ENCODE measurements at places on chromosomes 1 and 21.

DNA sequence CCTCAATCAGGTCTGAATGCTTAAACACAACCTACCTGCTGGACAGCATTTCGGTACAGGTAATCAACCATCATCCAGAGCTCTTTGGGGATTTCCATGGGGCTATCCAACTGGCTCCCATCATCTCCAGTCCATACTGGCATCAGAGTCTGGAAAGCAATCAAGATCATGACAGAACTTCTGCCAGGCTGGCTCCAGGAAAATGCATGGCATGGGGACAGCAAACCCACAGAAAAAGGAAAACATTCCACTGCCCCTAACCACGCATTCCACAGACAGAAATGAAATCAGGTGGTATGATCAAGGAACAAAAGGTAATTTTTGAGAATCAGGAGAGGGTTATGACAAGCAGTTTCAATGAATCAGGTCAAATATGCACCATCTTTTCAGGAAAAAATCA, 9.1 kb upstream of the MTF1 start:
- DNase-seq, result no peak

GRCh38 chr1:246959944-246960693, 28.4 kb upstream of the AHCTF1 start:
- no peak for DNase-seq

GRCh38 chr1:68191717-68192116, 40.6 kb downstream of the WLS start:
- no peak for DNase-seq

GRCh38 chr1:164576291-164577271, 17.6 kb downstream of the PBX1 start:
- DNase-seq, result no peak

DNA sequence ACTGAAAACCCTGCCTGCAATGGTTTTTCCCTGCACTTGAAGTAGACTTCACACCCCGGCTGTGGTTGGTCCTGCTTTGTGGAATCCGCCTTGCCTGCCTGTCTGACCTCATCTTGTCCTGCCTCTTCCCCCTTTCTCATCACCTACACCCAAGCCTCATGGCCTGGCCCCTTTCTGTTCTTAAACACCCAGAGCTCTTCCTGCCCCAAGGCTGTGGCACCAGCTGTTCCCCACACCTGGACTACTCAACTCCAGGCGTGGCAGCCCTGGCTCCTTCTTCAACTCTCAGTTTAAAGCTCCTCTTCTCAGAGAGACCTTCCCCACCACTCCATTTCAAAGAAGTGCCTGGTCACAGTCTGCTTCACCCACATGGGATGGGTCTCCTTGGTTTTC, 27.0 kb downstream of the KIAA1614 start:
- no peak for DNase-seq

GRCh38 chr21:42568376-42568775, 54.7 kb downstream of the SLC37A1 start:
- no peak for DNase-seq

DNA sequence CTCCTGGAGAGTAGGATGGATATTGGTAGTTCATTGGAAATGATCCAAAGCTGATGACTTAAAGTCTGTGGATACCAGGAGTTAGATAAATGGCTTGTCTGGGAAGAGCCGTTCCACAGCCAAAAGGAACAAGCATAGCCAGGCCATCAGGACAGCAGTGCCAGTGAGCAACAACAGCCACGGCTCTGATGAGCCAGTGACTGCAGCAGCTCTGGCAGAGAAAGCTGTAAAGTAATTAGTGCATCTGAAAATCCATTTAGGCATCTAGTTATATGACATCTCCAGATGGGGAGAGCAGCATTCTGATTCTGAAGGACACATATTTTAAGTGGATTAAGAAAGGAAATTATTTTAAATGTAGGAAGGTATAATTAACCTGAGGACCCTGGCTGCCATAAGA, 256.2 kb upstream of the PLXNA2 start:
- no peak for DNase-seq

GRCh38 chr1:211729238-211729637, 53.8 kb upstream of the NEK2 start:
- no peak for DNase-seq

- no peak for DNase-seq
These were observed 749 bp downstream of the FAM163A start for GRCh38 chr1:179743679-179744400.

- no peak for DNase-seq
These were observed 4.2 kb downstream of the FMO1 start for GRCh38 chr1:171252482-171252881.

DNA sequence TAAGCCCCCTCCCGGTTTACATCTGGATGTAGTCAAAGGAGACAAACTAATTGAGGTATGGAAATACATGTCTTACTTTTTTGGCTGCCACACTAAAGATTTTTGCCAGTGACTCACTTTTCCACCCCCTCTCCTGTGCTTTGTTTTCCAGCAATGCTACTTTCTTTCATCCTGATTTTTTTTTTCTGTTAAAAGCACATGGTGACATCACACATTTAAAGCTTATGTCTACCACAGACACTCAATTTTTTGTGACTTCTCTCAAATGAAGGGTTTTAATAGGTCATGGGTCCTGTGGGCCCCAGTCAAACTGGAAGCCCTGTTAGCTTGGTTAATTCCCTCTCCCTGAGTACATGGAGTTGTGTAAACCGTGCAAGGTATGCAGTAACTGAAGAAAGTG, 2.2 kb downstream of the PPP1R8 start:
- no peak for DNase-seq

- DNase-seq, result no peak
These were observed 35.1 kb upstream of the EYA3 start for GRCh38 chr1:28123461-28123961.

GRCh38 chr1:196861429-196861828, 26.4 kb upstream of the CFHR4 start:
- DNase-seq, result no peak

DNA sequence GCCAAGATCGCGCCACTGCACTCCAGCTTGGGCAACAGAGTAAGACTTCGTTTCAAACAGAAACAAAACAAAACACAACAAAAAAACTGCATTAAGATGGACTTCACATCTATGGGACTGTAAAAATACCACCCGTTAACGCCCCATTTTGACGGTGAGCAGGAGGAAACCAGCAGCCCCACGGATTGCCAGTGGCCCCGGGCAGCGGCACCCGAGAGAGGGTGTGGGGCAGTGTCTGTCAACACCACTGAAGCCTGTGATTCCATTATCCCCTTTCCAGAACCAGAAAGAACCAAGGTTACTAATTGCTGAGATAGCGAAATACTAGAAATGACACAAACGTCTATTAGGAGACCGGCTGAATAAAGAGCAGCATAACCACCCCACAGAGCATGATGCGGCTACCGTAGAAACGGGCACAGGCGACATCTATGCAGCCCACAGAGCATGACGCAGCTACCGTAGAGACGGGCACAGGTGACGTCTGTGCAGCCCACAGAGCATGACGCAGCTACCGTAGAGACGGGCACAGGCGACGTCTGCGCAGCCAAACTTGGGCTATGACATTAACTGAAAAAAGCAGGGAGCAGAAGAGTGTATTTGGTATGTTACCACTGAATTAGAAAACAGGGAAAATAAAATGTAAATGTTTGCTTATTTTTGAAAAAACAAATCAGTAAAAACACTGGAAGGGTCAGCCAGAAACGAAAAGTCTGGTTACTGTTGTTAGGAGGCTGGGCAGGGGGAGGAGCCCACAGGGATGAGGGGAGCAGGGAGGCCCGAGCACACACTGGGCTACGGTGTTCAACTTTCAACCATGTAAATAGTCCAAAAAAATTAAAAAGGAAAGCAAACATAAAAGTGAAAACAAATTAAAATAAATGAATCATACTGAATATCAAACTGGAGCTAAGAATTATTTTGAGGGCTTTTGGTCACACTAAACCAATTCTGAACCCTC, 96.5 kb downstream of the NPHP4 start:
- DNase-seq, result no peak

DNA sequence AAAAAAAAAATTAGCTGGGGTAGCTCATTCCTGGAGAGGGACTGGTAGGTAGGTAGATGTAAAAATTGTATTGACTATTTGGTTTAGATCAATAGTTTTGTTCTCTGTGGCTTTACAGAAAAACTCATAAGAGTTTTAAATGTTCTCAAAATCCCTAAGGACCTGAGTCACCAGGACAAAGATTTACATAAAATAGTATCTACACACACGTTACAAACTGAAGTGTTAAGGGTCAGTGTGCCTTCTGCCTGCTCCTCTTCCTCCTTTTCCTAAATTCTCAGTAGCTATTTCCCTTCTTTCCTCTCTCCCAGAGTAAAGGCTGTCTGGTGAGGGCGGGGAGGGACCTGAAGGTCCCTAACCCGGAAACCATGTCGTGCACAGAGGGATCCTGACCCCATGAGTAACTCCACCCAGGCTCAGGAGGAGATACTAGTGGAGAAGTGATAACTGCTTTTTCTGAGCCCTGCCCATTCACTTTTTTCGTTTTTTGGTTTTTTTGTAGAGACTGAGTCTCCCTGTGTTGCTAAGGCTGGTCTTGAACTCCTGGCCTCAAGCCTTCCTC, 8.1 kb downstream of the PLEKHM2 start:
- no peak for DNase-seq

- DNase-seq, result no peak
These were observed 353.7 kb upstream of the ESRRG start for GRCh38 chr1:217076902-217077301.

GRCh38 chr1:69104894-69105293, 462.8 kb upstream of the LRRC7 start:
- no peak for DNase-seq

DNA sequence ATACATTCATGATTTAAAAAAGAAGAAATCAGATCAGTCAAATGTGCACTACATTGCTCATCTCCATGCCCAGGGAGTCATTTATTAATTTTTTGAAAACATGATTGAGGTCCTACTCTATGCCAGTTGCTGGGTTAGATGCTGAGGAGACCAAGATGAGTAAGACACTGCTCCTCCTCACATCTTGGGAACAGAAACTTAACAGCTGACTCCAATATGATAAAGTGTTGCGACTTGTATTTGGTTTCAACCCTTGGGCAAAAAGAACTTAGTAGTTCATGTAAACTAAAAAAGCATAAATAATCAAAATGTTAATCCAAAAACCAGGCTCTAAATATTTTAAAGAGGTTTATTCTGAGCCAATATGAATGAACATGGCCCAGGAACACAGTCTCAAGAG, 56.9 kb downstream of the OPTC start:
- DNase-seq, result no peak

- no peak for DNase-seq
These were observed 59.2 kb downstream of the SAMSN1 start for GRCh38 chr21:14486869-14487268.

- no peak for DNase-seq
These were observed 3.2 kb downstream of the LRRC8C start for GRCh38 chr1:89635825-89636815.

GRCh38 chr1:81803431-81804110, 2.8 kb downstream of the ADGRL2 start:
- no peak for DNase-seq

DNA sequence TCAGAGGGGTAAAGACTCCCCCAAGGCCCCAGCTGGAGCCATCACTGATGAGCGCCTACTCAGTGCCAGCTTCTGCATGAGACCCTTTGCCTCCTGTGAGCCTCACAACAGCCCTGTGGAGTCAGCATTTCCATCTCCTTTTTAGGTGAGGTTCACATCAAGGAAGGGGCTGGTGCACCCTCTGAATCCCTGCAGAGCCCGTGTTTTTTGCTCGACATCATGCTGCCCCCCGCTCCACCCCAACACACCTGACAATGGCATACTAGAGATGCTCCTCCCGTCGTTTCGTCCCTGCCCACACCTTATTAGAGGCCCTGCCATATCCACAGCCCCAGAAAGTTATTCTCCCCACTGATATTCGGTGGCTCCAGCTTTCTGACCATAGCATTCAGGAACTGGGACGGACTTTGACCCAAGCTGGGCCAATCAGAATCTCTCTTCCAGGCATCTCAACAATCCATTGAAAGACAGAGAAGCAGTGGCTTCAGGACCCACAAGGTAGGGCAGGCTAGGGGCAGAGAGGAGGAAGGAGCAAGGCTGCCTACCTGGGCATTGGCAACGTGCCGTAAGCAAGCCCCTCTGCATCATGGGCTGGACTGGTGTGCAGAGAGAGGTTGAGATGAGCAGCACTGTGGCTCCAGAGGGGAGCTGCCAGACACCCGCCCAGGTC, 32.7 kb downstream of the EPHA10 start:
- DNase-seq, result no peak

DNA sequence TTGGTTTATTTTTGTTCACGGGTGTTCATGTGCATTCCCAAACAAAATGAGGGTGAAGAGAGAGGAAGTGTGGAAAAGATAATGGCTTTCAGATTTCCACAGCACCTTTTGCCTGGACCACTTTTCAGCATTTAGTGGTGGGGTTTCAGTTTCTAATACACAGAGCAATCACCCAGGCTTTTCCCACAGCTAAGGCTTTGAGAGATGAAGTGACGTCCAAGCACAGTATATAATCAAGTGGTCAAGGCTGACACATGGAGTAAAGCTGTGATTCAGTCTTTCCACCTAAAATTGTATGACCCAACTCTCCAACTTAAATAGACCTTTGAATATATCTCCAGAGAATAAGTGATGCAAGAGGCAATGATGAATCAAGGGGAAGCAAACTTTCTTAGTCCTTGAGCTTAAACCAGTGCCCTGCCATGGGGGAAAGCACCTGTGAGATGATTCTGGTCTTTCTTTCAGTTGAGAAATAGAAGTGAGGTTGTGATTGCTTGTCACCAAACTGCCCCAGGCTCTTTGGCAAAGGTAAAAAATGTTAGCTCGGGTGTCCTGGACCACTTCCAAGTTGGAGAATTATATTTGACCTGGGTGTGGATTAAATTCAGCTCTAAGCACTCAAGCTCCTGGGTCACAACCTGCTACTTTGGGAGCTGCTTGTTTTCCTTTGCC, 2.4 kb upstream of the PIK3R3 start:
- no peak for DNase-seq

Data from activated naive CD4-positive, alpha-beta T cell (primary cell).